ENCODE measurements at places on chromosomes 4 and X.

- peak; percentile 1 for DNase-seq
Measured at GRCh38 chr4:87103691-87104187, 116.7 kb downstream of the KLHL8 start.

GRCh38 chrX:150581093-150581775 lies 12.8 kb downstream of the MTM1 start:
- DNase-seq: peak; percentile 8

DNA sequence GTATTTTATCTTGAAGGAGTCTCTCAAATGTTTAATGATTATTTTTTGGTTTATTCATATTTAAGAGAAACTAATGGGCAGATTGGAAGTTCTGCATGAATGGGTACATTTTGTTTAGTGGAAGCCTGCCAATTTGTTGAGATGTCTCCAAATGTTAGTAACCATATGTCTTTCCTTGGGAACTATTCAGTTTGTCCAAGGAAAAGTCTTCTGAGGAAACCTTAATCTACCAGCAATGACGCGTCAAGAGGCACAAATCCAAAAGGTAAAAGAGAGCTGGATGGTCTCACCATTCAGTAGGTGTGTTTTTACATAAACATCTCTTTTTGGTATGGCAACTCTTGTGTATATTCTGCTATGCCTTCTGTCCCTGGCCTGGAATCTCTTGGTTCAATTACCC lies 37.4 kb upstream of the NDST3 start:
- DNase-seq: no peak

DNA sequence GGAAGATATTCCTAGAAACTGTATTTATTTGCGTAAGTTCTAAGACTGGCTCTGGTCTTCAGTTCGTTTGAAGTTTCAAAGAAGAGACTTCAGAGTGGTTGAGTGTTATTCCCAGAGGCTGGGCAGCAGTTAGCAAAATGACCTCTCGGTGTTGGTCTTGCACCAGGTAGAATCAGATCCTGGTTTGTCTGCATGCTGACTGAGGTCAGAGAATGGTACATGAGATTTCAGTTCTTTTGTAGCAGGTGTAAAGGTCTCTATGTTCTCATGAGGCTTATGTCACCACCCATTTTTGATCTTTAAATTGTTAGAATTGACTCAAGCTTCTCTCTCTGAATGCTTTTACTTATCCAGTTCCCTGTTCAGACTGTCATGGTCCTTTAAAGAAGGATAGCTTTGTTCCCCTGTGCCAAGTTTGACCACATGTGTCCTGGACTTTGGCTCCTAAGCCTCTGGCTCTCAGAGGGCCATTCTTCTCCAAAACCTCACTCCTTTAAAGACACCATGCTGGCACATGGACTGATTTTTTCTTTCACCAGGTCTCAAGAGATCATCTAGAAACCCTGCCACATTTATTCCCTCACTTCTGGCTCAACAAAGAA lies 355.8 kb upstream of the BOD1L1 start:
- no peak for DNase-seq

GRCh38 chr4:98680806-98681205 lies 22.4 kb upstream of the TSPAN5 start:
- no peak for DNase-seq

DNA sequence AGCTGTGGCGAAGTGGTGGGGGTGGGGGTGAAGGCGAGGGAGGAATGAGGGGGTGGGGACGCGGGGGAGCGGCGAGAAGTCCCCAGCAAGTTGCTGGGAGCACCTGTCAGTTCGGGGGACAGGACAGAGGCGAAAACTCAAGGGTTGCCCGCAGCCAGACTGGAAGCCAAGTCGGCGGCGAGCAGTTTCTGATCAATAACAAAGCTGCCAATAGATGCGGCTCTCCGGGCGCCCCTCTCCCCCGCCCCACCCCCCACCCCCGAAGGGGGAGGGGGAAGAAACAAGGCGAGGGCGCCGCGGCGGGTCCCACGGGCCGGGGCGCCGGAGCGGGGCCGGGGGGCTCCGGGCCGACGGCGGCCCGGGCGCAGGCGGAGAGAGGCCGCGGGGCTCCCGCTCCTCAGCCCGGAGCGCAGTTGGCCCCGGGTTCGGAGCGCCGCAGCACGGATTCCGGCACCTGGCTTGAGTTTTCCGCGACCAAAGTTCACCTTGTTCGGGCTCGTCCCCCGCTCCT lies 379 bp downstream of the PDGFC start:
- no peak for DNase-seq

GRCh38 chr4:108959491-108959890 lies 196.6 kb upstream of the ETNPPL start:
- no peak for DNase-seq

DNA sequence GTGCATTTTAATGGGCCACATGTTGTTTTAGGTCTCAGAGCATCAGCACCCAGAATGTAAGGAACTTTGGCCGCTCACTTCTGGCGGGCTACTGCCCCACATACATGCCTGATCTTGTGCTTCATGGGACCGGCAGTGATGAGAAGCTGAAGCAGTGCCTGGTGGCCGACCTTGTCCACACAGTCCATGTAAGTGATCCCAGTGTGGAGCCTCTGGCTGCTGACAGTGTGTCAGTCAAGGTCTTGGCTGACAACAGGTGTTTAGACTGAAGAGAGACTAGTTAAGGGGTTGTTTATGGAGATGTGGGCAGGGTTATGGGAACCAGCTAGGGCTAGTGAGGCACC lies 101.4 kb downstream of the FNIP2 start:
- no peak for DNase-seq

- no peak for DNase-seq
Measured at GRCh38 chr4:150234246-150234645, 156.0 kb downstream of the DCLK2 start.

DNA sequence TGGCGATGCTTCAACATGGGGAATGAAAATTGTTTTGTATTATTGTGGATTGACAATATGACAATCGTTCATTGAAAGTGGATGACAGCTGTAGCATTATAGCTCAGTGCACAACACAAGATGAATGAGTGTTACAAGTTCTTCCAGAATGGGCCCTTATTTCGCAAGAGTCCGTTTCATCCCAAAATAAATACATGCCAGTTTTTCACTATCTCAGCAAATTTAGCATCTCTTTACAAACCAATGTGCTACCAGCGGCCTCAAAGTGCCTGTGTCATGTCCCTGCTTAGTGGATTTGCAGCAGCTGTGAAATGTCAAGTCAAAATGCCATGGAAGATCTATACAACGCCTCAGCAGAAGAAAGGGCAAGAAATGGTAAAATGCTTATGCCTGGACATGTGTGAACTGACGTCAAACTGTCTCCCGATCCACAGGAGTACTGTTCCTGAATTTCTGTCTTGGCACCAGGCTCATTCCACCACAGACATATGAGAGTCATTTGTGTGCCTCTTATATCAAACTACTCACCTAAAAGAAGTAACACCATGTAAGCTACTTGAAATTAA lies 109.6 kb downstream of the MAML3 start:
- DNase-seq: no peak

DNA sequence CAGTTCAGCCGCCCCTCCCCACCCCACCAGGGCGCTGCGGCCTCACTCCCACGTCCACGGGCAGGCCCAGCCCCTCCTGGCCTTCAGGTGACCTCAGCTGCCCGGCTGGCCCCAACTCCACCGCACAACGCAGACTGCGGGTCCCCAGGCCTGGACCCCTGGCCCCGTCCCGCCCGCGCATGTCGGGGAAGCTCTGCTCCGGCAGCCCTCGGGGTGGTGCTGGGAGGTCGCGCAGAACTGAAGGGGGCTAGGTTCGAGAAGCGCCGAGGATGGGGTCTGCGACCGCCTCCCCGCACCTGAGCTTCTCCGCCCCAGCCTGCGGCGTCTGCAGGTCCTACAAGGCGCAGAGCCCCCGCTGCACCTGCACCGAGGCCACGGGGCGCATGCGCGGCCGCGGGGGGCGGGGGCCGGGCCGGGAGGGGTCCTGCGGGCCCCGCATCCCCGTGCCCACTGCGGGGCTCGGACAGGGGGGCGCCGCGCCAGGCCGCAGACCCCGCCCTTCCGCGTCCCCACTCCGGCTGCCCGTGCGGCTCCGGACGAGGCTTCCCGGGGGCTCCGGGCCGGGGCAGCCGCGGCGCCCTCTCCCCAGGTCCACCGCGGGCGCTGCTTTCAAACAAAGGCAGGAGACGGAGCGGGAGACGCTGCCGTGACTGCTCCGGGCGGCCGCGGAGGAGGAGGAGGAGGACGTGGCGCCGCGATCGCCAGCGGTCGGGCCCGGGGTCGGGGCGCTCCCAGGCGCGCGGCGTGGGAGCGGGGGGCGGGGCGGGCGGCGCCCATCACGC lies 672 bp upstream of the NAT8L start:
- no peak for DNase-seq

GRCh38 chr4:92047209-92047875 lies 256.4 kb upstream of the GRID2 start:
- no peak for DNase-seq

DNA sequence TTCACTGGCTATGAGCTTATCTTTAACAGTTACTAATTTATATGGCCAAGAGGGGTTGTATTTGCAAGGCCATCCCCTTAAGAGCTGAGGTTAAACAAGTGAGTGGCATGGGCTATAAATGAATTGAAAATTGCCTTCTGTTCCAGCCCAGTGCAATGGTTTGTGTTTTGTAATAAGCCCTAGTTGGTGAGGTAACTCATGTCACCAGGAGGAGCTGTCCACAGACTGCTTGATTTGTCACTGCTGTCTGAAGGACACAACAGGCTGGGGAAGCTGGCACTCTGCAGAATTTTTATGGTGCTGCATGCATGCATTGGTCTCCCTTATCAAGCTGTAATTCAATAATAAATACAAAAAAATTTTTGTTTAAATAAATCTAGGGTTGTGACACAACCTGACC lies 223.8 kb downstream of the IL1RAPL2 start:
- no peak for DNase-seq

DNA sequence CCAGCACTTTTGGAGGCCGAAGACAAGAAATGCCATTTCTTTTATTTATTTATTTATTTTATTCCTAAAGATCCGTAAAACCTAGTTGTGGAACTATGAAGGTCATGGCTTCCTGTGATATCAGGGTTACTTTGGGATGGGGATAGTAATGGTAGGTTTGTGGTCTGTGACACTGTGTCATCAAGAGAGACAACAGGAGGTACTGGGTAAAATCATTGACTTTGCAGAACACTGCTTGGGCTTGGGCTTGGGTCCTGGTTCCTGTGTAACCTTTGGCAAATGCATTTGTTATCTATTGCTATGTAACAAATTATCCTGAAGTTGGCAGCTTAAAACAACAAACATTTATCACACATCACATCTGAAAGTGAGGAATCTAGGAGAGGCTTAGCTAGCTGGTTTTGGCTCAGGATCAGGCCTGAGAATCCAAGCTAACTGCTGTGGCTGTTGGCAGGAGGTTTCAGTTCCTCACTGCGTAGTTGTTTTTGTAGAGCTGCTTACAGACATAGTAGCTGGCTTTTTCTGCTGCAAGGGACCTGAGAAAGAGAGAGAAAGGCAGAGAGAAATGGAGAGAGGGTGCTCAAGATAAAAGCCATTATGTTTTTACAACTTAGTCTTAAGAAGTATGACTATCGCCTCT lies 576.4 kb upstream of the SLIT2 start:
- no peak for DNase-seq

DNA sequence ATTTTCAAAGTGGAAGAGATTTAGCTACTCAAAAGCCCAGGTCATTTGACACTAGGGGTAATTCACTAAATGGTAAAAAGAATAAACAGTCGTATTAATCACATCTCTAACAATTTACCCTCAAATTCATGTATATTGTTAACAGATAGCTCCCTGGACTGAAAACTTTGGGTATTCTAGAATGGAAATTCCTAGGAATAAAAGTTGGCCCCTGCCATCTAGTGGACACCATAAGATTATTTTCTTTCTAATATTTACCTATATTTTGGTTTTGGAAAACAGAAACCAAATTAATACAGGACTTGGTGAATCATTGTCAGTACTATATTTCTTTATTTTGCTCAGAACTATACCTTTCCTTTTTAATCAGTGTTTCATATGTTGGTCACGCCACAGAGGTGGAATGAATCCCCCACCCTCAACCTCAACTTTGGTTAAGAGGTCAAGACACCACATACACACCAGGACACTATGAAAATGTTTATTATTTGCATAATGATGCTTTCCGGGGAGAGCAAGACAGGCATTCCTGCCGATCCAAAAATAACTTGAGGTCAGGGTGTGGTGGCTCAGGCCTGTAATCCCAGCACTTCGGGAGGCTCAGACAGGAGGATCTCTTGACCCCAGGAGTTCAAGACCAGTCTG lies 96.2 kb upstream of the APOOL start:
- DNase-seq: no peak

All from SW 1271 (cell line).